ENCODE measurements at places on chromosomes 13 and 19.

GRCh38 chr13:60356970-60357369 lies 40.0 kb upstream of the TDRD3 start:
- no peak for DNase-seq

DNA sequence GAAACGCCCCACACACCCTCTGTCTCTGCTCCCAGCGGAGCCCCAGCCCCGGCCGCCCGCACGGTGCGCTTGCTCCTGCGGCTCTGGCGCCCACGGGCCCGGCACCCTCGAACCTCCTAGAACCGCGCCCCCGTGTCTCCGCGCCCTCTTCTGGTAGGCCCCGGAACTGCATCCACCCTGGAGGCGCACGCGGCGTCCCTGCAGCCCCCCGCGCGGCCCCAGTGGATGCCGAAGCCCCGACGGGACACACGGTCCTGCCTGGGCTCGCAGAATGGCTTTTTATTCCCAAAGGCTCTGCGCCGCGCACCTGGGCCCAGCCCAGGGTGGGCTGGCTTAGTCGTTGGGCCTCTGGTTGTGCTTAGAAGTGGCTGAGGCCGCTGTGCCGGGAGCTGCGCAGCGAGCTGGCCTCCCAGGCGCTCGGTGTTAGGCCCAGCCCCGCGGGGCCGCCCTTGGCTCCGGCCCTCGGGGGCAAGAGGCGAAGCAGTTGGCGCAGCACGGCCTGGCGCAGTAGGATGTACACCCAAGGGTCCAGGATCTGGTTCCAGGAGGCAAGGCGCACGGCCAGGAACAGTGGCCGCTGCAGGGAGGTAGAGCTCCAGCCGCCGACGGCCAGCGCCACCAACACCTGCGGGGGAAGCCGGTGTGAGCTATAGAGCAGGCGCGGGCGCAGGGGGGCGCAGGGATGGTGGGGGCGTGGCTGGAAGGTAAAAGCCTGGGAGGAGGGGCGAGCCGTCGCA lies 2.8 kb downstream of the PTGER1 start:
- DNase-seq: no peak

DNA sequence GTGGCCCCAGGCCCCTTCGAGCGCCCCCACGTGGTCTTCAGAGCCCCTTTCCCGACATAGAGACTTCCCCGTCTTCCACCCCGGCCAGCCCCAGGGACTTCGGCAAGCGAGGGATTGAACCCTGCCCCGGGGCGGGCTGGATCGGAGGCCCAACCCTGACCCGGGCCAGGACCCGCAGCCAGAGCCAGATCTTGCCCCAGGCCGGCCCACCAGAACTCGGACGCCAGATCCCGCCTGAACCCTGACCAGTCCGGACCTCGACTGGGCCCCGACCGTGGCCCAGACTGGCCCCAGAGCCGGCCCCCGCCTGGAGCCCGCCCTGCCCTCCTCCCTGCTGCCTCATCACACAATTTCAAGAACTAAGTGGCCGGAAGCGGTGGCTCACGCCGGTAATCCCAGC lies 253 bp upstream of the TPTE2 start:
- no peak for DNase-seq

DNA sequence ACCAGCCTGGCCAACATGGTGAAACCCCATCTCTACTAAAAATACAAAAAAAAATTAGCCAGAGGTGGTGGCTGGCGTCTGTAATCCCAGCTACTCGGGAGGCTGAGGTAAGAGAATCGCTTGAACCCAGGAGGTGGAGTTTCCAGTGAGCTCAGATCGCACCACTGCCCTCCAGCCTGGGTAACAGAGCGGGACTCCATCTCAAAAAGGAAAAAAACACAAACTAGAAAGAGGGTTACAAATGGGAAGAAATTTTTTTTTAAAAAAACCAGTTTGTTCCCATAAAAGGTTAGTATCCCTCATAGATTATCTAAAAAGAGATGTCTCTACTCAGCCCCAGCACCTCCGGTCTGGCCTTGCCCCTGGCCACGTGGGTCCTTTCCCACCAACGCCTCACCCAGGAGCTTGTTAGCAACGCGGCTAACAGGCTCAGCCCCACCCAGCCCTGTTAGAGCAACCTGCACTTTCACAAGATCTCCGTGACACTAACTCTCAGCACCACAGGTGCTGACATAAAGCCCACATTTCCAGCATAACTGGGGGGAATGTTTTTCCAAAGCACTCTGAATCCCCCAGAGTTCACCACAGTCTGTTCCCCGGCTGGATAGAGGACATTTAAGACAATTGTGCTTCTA lies 4.3 kb downstream of the DMKN start:
- no peak for DNase-seq

GRCh38 chr19:33878030-33878544 lies 81.4 kb downstream of the KCTD15 start:
- DNase-seq: no peak

DNA sequence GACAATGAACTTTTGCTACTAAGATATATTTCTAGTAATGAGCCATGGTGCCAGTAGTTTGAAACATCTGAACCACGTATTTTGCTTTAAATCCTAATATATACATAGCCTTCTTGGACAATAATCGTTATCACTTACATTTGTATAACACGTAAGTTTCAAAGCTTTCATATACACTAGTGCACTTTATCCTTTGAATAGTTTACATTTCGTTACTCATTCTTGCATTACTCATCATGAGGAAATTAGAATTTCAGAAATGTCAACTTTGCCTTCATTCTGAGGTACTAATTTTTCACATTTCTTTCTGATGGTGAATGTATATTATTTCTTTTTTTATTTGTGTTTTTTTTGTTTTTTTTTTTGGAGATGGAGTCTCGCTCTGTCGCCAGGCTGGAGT lies 5.8 kb downstream of the KBTBD7 start:
- DNase-seq: no peak

- DNase-seq: no peak
Measured at GRCh38 chr19:4442819-4443146, 14.8 kb downstream of the UBXN6 start.

GRCh38 chr13:74158028-74158427 lies 23.8 kb upstream of the KLF12 start:
- DNase-seq: no peak

DNA sequence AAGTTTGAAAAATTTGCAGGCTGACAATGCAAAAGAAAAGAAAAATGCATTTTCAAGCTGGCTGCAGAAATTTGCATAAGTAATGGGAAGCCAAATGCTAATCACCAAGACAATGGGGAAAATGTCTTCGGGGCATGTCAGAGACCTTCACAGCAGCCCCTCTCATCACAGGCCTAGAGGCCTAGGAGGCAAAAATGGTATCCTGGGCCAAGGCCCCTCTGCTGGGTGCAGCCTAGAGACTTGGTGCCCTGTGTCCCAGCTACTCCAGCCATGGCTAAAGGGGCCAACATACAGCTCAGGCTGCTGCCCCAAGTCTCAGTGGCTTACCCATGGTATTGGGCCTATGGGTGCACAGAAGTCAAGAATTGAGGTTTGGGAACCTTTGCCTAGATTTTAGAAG lies 155.2 kb downstream of the B3GLCT start:
- no peak for DNase-seq

DNA sequence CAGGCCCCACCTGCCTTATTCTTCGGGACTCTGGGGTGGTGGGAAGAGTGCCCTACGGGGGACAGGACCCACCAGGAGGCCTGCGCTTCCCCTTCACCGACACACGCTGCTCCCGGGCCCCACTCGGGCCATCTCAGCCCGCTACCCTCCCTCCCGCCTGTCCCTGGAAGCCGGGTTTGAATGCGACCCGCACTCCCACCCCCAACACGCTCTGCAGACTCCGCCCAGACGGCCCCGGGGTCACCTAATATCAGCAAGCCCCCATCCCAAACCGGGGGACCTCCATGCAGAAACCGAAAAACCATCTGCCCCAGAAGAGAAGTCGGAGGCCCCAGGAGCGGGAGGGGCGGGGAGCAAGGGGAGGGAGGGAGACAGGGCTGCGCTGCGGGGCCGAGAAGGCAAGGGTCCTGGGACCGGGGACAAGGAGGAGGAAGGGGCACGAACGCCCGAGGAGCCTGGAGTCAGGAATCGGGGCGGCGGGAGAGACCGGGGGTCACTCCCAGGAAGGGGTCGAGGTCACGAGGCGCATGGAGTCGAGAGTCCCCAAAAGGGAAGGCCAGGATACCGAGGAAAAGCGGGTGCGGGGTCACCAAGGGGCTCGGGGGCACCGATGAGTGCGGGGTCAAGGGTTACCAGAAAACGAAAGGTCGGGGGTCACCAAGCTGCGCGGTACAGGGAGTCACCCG lies 766 bp downstream of the SBNO2 start:
- no peak for DNase-seq

- DNase-seq: no peak
Measured at GRCh38 chr13:102606537-102607309, 9.9 kb downstream of the TPP2 start.

- no peak for DNase-seq
Measured at GRCh38 chr19:1863328-1863637, at the start of gene KLF16. KLF16 (minus strand) TSS chr19:1863579; CDS start chr19:1863497, 82 bp downstream.

DNA sequence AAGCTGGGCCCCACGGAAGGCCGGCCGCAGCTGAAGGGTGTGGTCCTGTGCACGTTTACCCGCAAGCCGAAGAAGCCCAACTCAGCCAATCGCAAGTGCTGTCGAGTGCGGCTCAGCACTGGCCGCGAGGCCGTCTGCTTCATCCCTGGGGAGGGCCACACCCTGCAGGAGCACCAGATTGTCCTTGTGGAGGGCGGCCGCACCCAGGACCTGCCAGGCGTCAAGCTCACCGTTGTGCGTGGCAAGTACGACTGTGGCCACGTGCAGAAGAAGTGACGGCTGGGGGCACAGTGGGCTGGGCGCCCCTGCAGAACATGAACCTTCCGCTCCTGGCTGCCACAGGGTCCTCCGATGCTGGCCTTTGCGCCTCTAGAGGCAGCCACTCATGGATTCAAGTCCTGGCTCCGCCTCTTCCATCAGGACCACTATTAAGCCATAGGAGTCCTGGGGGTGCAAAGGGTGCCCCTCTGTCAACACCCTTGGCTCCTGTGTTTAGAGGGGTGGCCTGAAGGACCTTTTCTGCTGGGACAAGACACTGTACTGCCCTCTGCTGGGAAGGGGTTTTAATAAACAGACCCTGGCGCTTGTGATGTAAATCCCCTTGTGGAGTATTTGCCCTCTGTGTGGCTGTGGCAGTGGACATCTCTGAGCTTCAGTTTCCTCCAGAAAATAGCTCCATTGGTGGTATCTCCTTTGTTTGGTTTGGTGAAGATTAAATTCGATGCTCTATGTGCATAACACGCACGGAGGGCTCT lies 1.9 kb downstream of the MRPS12 start:
- no peak for DNase-seq

DNA sequence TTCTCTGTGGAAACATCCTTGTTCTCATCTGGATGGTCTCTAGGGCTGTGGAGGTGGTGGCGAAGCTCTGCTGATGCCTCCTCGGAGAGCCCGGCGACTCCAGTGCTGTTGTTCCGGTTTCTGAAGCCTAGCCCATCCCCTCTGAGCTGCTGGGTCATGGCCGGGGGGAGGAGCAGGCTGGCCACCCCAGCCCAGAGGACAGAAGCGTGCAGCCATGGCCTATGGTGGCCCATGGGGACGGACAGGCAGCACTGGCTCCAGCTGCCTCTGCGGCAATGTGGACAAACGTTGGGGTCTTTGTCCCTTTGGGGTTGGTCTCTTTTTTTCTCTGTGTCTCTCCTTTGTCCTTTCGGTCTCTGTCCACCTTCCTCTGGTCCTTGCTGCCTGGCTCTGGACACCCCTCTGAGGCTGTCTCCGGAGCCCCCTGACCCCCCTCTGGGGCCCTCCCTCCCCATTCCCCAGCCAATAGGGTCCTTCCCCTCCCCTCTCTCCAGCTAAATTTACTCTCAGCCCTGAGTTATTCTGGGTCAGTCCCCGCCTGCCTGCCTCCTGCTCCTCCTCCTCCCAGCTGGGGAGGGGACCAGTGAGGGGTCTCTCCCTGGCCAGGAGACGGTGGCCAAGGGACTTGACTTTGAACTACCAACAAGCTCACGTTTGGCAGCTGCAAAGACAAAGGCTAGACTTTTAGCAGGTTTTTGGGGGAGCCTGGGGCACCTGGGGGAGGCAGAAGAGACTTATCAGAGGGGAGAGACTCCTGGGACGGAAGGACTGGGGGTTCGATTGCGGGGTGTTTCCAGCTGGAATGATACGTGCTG lies at the start of gene HRC:
TSS of gene HRC (minus strand) at position 392 of the 815 bp plus-strand sequence. CDS start at position 233, 159 bp downstream.
- no peak for DNase-seq

GRCh38 chr13:57682128-57682716 lies 50.7 kb downstream of the PCDH17 start:
- no peak for DNase-seq

- no peak for DNase-seq
Measured at GRCh38 chr13:42696191-42696590, 85.2 kb upstream of the FAM216B start.

- DNase-seq: no peak
Measured at GRCh38 chr13:93388701-93389100, 162.1 kb downstream of the GPC6 start.

DNA sequence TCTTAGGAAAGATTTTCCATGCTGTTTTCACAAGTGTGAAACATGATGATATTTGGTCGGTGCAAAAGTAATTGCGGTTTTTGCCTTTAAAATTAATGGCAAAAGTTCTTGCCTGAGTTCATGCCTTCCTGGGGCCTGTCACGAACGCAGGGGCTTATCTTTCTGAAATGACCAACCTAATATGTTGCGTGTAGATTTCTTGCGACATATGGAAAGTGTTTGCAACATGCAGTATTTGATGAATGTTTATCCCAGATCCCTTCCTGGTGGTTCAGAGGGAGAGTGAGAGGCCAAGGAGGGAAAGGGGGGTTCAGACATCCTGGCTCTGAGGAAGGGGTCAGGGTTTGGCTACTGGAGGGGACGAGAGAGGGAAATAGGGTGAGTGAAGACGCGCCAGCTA lies 72.0 kb downstream of the TEX29 start:
- no peak for DNase-seq

DNA sequence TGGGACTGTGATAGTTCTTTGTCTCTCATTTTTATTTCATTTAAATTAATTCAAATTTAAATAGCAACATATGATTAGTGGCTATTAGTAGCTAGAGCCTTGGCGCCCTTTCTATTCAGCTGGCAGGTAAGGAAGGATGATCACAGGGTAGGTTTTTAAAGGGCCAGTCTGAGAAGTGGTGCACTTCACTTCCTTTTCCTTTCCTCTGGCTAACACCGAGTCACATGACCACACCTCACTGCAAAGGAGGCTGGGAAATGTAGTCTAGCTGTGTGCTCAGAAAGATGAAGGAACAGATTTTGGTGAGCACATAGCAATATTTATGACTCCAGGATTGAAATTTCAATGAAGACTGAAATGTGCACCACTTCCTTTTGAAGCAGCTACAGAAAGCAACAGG lies 128.7 kb downstream of the TSHZ3 start:
- DNase-seq: no peak

DNA sequence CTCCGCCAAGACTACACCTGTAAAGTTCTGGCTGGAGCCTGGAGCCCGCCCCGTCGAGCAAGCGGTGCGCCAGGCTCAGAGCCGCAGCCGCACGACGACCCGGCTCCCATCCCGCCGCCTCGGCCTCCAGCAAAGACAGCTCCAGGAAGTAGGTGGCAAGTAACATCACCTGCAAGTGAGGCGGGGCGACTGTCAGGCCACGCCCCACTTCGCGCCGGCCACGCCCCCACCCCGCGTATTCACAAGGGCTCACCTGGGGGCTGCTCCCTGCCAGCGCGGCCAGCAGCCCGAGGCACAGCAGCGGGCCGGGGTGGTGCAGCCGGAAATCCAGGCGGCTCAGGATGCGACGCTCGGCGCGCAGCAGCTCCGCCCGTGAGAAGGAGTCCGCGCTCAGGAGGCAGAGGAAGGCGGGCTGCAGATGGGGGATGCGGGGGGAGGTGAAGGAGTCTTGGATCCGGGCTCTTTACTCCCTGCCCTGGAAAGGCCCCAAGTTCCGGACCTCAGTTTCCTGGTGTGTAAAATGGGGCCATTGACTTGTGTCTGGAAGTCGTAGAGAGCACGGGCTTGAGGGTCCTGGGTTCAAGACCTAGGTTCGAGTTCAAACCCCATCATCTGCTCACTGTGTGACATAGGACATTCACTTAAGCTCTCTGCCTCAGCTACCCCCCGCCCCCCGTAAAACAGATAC lies 3.2 kb downstream of the CCNP start:
- DNase-seq: no peak
